Memory B cell (primary cell): ENCODE measurements at places on chromosomes 4 and X.

- DNase-seq, result no peak
These were observed 207.3 kb downstream of the HS6ST2 start for GRCh38 chrX:132751063-132751690.

DNA sequence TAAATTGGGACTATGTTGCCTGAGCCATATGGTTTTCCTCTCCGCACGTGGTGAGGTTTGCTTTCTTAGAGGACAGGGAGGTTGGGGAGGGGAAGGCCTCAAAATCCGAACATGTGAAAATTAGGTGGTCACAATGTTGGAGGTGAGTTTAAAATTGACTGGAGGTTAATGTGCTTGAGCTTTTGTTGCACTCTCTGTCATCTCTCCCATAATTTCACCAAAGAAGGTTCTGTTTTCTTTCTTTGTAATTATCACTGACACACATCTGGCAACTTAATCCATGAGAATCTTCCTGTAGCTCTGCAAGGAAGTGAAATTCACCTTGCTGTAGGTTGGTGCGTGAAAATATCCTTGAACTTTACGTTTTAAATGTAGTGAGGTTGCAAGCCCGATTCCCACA lies 225.5 kb downstream of the PDGFC start:
- DNase-seq, result no peak

DNA sequence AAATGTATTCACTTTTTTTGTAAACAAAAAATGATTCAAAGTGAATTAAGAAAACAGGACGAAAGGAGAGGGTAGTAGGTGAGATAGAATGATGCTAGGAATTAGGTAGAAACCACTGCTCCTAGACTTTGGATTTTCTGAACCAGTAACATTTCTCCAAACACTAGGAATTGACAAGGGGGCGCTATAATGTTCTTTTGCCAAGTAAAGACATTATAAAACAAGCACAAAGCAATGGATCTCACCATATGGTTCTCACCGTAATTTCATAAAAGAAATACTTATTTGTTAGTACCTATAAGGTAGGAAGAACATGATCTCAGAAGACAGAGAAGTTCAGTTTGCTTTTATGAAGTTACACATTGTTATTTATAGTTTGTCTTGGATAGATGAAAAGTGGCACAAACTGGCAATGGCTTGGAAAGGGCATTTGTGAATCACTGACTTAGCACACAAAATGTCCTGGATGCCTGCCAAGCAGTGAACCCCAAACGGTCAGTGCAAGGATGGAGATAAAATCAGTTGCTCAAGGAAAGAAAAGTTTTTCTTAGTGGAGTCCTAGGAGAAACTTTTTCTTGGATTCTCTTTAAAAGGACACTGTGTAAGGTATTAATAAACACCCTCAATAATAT lies 8.1 kb upstream of the TBC1D1 start:
- DNase-seq, result no peak

- DNase-seq, result no peak
These were observed 26.2 kb downstream of the GRIA3 start for GRCh38 chrX:123210252-123210651.

GRCh38 chr4:52748432-52748831 lies 2.8 kb downstream of the ERVMER34-1 start:
- DNase-seq, result no peak
